ENCODE measurements at places on chromosomes 11 and 22.

- no peaks in the 10 kb centered on the region for H3K4me1 ChIP-seq
- H3K4me3 ChIP-seq, result no peak overlapping the region
- H3K27ac ChIP-seq, result no peak overlapping the region
- DNase-seq, result no peak
Measured at GRCh38 chr11:75450826-75451821, 18.1 kb upstream of the KLHL35 start.

DNA sequence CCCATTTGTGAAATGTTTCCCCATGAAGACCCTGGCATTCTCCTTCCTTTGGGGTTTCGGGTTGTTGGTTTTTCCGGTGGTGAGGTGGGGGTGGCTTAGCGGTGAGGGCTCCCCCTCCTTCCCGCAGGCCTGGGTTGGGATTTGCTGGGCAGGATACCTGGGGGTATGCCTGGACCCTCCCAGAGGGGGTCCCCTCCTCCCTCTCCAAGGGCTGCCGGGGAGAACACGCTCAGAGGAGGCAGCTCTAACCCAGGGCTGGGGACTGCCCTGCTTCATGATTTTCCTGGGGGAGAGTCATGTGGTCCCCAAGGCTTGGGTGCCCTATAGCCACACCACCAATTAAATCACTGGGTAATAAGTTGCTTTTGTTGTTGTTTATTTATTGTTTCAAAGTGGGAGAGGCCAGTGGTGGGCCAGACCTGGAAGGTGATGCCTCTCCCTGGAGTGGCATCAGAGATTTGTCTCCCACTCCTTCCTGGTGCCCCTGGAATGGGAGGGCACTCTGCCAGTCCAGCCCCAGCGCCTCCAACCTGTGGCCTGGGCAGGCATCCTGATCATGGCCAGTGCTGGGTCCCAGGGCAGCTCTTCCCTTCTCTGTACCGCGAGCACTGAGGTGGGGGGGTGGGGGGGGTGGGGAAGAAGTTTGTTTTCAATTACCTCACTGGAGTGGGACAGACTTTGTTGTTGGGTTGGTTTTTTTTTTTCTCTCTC, 1.3 kb upstream of the CLCF1 start:
- H3K4me3 ChIP-seq, result peak overlapping the region; percentile 70
- H3K4me1 ChIP-seq, result peaks cover 19% of the 10 kb centered on the region
- H3K36me3 ChIP-seq, result no peaks in the 10 kb centered on the region
- H3K27me3 ChIP-seq, result no peaks in the 10 kb centered on the region

- H3K4me3 ChIP-seq, result no peak overlapping the region
- H3K4me1 ChIP-seq, result no peaks in the 10 kb centered on the region
- H3K36me3 ChIP-seq, result no peaks in the 10 kb centered on the region
- peak; percentile 2 for DNase-seq
Measured at GRCh38 chr11:12286606-12287005, 90.8 kb upstream of the PARVA start.

- peak; percentile 11 for DNase-seq
- no peaks in the 10 kb centered on the region for H3K4me1 ChIP-seq
- no peak overlapping the region for H3K27ac ChIP-seq
- no peaks in the 10 kb centered on the region for H3K36me3 ChIP-seq
- no peaks in the 10 kb centered on the region for H3K27me3 ChIP-seq
Measured at GRCh38 chr11:29159552-29160465, 857.0 kb downstream of the KCNA4 start.

DNA sequence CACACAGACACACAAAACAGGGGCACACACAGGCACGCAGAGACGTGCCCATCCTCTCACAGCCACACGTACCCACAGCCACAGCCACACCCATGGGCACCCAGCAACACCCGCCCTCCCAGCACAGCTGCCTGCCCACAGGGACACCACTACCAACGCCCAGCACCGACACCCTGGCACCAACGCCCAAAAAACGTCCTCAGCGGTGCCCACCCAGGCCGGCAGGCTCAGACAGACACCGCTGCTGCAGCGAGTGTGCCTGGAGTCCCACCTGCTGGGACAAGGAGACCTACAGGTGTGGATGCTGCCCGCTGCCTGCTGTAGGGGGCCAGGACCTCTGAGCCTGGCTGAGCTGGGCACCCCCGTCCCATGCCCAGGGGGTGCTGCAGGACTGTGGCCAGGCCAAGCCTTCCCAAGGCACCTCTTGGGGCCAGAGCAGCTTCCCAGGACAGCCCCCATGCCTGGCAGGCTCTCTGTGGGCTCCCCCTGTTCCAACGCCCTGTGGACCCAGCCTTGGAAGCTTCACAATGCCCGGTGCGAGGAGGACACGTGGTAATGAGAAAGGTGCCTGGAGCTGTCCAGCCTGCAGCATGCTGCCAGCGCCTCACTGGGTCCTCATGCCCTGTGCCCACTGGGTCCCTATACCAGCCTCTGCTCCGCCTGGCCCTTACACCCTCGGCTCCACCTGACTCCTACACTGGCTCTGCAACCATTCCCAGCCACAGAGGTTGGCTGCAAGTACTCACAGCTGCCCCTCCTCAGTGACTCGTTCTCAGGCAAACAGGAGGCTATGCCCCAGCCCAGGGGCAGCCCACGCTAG, 45.8 kb upstream of the TH start:
- no peaks in the 10 kb centered on the region for H3K27me3 ChIP-seq
- H3K27ac ChIP-seq, result no peak overlapping the region

- no peak for DNase-seq
- no peak overlapping the region for H3K27ac ChIP-seq
- no peaks in the 10 kb centered on the region for H3K4me1 ChIP-seq
- H3K36me3 ChIP-seq, result no peaks in the 10 kb centered on the region
Measured at GRCh38 chr11:10640308-10640707, 53.2 kb downstream of the IRAG1 start.

DNA sequence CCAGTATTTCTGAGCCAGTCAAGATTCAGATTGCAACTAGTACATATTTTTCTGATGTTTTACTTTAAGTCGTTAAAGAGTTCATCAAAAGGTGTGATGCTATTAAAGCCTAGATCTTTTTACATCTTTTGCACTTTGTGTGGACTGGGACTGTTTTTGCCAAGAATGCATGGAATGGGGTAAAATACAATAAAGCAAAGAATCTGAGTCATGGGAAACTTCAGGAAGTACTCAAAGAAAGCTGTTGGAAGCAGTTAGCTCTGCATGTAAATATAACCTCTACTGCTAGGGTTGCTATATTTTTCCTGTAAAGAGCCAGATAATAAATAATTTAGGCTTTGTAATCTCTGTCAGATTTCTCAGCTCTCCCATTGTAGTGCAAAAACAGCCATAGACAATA, 20.9 kb downstream of the ATXN10 start:
- no peak overlapping the region for H3K4me3 ChIP-seq
- DNase-seq, result no peak
- H3K27me3 ChIP-seq, result no peaks in the 10 kb centered on the region

- no peak overlapping the region for H3K4me3 ChIP-seq
- H3K36me3 ChIP-seq, result no peaks in the 10 kb centered on the region
- no peaks in the 10 kb centered on the region for H3K27me3 ChIP-seq
- DNase-seq, result no peak
- no peak overlapping the region for H3K27ac ChIP-seq
Measured at GRCh38 chr11:64367931-64368672, 9.1 kb downstream of the RPS6KA4 start.

DNA sequence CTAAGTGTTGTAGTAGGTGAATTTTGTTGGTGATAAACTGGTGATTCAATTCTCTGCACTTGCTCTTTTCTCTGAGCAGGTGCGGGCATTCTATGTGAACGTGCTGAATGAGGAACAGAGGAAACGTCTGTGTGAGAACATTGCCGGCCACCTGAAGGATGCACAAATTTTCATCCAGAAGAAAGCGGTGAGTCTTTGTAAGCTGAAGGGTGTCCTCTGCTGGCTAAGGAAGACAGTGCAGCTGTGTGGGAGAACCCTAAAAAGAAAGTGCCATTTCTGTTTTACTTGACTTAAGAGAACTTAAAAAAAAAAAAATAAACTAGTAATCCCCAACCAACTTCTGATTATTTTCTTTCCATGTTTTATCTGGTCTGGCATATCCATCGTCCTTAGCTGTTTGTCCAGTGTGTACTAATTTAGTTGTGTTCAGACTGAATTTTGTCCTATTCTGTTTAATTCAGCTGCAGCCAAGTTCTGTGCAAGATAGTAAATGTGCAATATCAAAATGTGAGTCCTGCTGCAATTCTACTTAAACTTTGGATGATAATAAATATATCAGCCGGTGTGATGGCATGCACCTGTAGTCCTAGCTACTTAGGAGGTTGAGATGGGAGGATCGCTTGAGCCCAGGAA, 29.6 kb downstream of the CAT start:
- peak; percentile 13 for DNase-seq
- no peak overlapping the region for H3K27ac ChIP-seq
- H3K27me3 ChIP-seq, result no peaks in the 10 kb centered on the region
- H3K4me1 ChIP-seq, result no peaks in the 10 kb centered on the region
- H3K4me3 ChIP-seq, result no peak overlapping the region

GRCh38 chr22:45453764-45454163, 40.3 kb downstream of the RIBC2 start:
- no peak for DNase-seq
- no peaks in the 10 kb centered on the region for H3K27me3 ChIP-seq
- H3K4me1 ChIP-seq, result no peaks in the 10 kb centered on the region
- H3K27ac ChIP-seq, result no peak overlapping the region
- H3K36me3 ChIP-seq, result no peaks in the 10 kb centered on the region

DNA sequence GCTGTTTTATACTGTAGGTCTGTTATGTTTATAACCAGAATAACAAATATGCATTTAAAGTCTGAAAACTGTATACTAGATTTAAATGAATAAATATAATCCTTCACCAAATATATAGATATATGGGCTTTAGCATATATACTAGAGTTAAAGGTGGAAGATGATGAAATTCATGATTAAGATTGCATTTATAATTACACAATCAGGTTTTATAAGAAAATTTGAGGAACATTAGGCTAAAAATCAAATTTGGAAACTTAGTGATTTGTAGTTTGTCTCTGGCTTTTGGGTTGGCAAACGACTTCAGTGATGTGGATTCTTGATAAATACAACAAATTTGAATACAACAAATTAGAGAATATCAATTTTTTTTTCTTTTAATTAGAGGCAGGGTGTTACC, 10.0 kb downstream of the BCL2L13 start:
- no peak overlapping the region for H3K27ac ChIP-seq
- H3K4me3 ChIP-seq, result no peak overlapping the region
- no peaks in the 10 kb centered on the region for H3K27me3 ChIP-seq
- no peaks in the 10 kb centered on the region for H3K36me3 ChIP-seq
- DNase-seq, result no peak
- H3K4me1 ChIP-seq, result no peaks in the 10 kb centered on the region

DNA sequence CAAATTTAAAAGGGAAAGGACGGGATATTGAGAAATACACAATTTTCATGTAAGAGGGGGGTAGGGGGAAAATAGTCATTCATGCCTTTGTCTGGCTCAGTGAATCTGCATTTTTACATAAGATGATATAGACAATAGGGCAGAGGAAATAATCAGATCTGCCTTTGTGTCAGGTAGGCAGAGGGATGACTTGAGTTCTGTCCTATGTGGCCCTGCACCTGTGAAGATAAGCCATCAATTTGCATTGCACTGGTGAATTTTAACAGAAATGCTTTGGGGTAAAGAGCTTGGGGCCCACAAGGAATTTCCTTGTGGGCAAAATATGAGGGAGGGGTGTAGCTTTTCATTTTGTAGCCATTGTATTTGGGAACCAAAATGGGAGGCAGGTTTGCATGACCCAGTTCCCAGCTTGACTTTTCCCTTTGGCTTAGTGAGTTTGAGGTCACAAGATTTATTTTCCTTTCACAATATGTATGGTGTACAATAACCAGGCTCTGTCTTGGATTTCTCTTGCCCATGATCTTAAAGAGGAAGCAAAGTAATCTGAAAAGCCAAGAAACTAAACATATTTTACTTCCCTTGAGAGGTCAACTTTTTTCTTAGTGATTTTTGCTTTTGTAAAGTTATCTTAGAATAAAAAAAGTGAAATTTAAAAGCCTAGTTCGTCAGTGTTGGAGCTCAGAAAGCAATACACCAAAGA, 77.7 kb upstream of the SORL1 start:
- no peaks in the 10 kb centered on the region for H3K4me1 ChIP-seq
- no peak overlapping the region for H3K27ac ChIP-seq
- no peak for DNase-seq
- no peaks in the 10 kb centered on the region for H3K36me3 ChIP-seq
- no peaks in the 10 kb centered on the region for H3K27me3 ChIP-seq

DNA sequence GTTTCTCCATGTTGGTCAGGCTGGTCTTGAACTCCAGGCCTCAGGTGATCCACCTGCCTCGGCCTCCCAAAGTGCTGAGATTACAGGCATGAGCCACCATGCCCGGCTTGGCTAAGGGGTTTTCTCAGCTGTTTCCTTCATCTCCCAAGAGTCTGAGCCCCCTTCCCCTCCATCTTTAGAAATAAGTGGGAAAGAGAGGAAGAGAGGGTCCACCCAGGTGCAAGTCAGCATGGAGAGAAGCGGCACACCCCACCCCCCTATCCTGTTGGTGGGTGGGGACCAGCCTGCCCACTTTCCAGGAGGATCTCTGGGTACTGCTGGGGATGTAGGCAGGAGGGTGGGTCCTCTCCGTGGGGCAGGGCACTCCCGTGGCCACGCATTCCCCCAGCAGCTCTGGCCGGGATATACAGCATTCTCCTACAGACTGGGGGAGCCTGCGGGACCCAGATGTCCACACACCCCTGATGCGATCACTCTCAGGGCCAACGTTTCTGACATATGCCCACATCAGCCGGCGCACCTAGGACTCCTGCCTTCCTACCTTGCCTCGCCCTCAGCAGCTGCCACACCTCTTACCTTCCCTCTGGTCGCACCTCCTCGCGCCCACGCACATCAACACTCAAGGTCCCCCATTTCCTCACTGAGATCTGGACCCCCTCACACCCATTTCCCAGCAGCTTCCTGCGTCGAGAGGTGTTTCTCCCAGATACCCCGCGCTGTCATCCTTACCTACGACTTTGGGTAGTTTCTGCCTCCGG, 8.9 kb downstream of the SCARF2 start:
- no peak overlapping the region for H3K27ac ChIP-seq
- no peak for DNase-seq
- peaks cover 8% of the 10 kb centered on the region for H3K4me1 ChIP-seq
- H3K4me3 ChIP-seq, result no peak overlapping the region
- H3K36me3 ChIP-seq, result no peaks in the 10 kb centered on the region

DNA sequence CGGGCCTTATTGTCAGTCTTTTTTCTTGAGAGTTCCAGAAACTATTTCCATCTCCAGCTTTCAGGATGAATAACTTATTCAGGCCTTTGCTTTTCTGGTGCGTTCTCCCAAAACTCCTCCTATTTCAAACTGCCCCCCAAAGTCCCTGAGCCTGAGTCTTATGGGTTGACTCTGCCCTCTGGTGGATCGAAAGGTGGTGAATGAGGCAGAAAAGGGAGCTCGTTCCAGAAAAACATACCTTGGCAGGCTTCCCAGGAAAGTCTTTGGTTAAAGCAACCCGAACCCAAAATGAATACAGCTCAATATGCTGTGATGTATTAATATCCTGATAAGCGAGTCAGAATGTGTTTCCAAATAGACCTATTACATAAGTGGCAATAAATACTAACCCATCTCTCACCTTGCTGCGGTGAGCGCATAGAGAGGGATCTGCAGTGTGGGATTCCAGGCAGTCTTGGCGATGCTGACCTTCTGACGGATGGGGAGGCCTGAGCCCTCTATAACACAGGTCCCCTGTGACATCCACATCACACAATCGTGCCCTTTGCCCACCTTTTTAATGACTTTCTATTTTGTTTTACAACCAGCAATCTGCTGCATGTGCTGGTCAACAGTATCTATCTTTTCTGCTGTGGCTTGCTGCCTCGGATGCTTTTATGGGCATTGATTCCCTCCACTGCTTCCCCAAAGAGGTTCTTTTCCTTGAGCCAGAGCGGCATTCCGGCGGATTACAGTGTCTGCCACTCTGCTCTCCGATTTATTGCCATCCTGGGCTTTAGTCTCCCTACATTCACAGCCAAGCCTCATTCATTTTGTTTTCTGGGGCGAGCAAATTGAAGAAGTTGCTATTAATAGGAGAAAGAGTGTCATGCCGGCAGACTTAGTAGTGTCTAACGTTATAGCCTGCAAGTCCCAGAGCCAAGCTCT, 756.8 kb downstream of the NTM start:
- no peak for DNase-seq
- no peaks in the 10 kb centered on the region for H3K4me1 ChIP-seq
- H3K27me3 ChIP-seq, result no peaks in the 10 kb centered on the region
